ENCODE measurements at places on chromosomes 7 and 10.

GRCh38 chr10:34599026-34599795 is 215.9 kb downstream of the PARD3 start:
- H3K27ac ChIP-seq, result no peak overlapping the region
- H3K36me3 ChIP-seq, result no peaks in the 10 kb centered on the region
- no peaks in the 10 kb centered on the region for H3K4me1 ChIP-seq
- H3K27me3 ChIP-seq, result no peaks in the 10 kb centered on the region
- H3K4me3 ChIP-seq, result no peak overlapping the region

DNA sequence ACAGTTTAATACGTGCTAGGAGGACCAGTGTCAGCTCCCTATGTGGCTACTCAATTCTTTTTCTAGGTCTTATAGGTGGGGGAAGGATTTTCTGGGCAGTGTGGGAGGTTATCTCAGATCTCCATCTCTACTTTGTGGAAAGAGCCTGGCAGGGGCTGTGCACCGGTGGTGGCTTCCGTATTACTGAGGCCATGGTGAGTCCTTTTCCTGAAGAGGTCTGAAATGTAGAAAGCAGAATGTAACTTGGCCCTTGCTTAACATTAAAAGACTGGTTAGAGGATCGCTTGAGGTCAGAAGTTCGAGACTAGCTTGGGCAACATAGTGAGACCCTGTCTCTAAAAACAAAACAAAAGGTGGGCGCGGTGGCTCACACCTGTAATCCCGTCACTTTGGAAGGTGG is 2.7 kb upstream of the TPST1 start:
- H3K4me3 ChIP-seq, result no peak overlapping the region
- H3K4me1 ChIP-seq, result peaks cover 13% of the 10 kb centered on the region
- DNase-seq, result no peak
- no peak overlapping the region for H3K27ac ChIP-seq
- H3K36me3 ChIP-seq, result no peaks in the 10 kb centered on the region

DNA sequence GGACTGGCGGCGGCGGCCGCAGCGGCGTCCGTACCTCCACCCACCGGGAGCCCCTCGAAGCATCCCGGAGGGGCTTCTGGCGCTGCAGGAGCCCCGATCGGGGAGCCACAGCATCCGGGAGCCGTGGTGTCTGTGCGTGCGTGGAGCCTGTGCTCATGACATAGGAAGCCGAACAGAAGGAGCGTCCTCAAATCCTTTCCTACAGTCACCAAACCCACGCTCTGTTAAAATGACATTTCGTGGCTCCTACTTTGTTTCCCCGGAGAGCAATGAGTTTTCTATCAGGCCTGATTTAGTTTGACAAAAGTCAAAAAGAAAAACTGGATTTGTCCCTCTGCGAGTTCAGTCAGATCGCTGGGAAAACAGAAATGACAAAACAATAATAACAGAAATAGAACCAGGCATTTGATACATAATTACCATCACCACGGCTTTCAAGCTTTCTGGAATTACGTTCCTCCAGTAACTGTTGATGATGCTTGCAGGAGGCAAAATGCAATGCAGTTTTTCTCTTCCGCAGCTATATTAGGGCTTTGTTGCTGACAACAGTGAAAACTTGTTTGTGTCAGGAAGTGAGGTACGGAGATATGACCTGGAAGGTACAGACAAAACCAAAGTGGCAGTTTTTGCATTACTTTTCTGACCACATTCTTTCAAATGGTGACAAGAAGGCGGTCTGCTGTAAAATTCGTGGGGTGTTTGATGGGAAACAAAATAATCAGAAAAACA is 219.3 kb upstream of the MKLN1 start:
- DNase-seq, result no peak
- H3K27me3 ChIP-seq, result no peaks in the 10 kb centered on the region
- peaks cover 3% of the 10 kb centered on the region for H3K36me3 ChIP-seq
- peaks cover 50% of the 10 kb centered on the region for H3K4me1 ChIP-seq
- H3K4me3 ChIP-seq, result peak overlapping the region; percentile 97
- peak overlapping the region; percentile 100 for H3K27ac ChIP-seq

DNA sequence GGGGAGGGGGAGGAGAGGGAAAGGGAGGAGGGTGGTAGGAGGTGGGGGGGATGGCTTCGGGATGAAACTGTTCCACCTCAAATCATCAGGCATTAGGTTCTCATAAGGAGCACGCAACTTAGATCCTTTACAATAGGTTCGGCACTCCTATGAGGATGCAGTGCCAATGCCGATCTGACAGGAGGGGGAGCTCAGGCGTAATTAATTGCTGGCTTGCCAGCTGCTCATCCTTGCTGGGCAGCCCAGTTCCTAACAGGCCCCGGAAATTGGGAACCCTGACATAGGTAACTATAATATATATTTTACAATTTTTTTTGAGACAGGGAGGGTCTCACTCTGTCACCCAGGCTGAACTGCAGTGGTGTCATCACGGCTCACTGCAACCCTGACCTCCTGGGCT is 118.8 kb upstream of the SFMBT2 start:
- H3K4me3 ChIP-seq, result no peak overlapping the region
- H3K27ac ChIP-seq, result no peak overlapping the region
- no peaks in the 10 kb centered on the region for H3K4me1 ChIP-seq

DNA sequence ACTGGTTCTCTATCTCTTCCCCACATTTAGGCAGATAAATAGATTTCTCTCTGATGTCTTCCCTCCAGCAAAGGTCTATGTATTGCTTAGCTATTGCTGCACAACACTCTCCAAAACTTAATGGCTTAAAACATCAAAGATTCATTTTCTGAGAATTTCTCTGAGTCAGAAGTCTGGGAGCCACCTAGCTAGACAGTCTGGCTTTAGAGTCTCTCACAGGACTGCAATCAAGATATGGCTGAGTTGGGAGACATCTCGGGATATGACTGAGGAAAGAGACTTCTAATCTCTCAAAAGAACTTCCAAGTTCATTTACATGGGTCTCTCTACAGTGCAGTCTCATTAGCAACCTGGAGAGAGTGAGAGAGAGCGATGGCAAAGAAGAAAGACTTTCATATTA is 553.6 kb upstream of the GHITM start:
- no peaks in the 10 kb centered on the region for H3K27me3 ChIP-seq
- no peaks in the 10 kb centered on the region for H3K4me1 ChIP-seq
- no peak overlapping the region for H3K27ac ChIP-seq
- H3K4me3 ChIP-seq, result no peak overlapping the region

- no peaks in the 10 kb centered on the region for H3K27me3 ChIP-seq
- H3K27ac ChIP-seq, result no peak overlapping the region
- H3K4me3 ChIP-seq, result no peak overlapping the region
- no peak for DNase-seq
Measured at GRCh38 chr10:44205067-44205466, 179.8 kb downstream of the CXCL12 start.

DNA sequence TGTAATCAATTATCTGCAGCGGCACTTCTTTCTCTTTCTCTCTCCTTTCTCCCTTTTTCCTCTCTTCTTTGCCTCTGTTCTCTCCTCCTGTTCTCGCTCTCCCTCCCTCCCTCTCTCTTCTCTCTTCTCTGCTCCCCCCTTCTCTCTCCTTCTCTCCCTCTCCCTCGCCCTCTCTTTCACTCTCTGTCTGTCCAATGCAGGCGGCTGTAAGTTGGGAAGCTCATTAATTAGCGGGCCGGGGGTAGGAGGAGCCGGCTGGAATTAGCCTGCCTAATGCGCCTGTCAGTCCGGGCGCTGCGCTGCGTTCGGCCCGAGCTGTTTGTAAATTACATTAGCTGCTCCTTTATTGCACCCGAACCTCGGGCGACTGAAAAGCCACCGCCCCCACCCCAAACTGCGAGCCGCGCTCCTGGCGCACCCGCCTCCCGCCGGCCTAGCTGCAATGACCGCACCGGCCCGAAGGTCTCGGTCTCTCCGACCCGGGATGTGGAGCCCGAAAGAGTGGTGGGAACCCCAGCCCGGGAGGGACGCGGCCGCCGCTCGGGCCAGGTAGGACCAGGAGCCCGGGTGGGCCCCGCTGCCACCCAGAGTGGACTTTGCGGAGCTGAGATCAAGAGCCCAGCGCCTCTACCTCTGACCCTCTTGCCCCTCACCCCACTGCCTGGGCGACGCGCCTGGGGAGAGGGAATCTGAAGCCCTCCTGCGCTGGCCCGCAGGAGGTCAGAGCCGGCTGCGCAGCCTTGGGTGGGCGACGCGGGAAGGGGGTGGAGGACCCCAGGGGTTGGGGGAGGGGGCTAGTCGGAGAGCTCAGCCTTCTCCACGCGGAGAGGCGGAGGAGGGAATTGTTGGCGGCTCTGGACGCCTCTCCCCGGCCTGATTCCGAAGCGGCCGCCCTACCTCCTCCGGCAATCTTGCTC is at the start of gene LBX1:
Gene LBX1, minus strand, starts transcription at position 198 of the 917 bp plus-strand sequence. CDS start 648 bp downstream, outside the sequence.
- peaks cover 95% of the 10 kb centered on the region for H3K27me3 ChIP-seq
- H3K4me1 ChIP-seq, result peaks cover 50% of the 10 kb centered on the region
- no peak within 1 kb of the TSS for H3K27ac ChIP-seq
- H3K4me3 ChIP-seq, result peak within 1 kb of the TSS; percentile 15
- H3K36me3 ChIP-seq, result no peaks in the 10 kb centered on the region

DNA sequence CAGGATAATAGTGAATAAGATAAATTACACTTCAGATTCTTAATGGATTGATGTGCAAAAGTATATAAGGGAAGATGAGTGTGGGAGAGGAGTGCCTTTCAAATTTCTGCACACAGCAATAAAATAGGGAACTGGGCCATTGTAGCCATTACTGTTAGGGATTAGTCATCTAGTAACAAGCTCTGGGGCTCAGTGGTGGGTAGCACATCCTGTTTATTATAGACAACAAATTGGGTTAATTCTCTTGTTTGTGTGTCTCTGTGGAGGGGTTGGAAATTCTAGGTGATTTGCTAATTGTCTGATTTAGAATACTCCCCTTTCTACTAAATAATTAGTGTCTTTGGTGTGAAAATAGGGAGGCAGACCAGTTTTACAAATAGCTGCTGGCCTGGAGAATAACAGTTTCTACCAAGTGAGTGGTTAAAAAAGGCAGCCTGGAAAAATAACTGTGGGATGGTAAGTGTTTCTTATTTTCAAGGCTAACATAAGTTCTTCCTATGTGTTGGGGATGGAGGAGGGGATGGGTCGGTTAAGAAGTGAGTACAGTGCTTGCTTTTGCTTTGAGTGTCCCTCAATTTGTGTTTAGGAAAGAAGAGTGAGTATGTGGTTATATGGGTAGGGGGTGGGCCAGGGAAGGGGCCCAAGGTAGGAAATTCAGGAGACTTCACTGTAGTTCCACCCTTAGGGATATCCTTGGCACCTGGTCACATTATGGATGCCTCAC is 43.3 kb upstream of the TMEM248 start:
- no peaks in the 10 kb centered on the region for H3K36me3 ChIP-seq
- DNase-seq, result no peak
- H3K27ac ChIP-seq, result no peak overlapping the region

DNA sequence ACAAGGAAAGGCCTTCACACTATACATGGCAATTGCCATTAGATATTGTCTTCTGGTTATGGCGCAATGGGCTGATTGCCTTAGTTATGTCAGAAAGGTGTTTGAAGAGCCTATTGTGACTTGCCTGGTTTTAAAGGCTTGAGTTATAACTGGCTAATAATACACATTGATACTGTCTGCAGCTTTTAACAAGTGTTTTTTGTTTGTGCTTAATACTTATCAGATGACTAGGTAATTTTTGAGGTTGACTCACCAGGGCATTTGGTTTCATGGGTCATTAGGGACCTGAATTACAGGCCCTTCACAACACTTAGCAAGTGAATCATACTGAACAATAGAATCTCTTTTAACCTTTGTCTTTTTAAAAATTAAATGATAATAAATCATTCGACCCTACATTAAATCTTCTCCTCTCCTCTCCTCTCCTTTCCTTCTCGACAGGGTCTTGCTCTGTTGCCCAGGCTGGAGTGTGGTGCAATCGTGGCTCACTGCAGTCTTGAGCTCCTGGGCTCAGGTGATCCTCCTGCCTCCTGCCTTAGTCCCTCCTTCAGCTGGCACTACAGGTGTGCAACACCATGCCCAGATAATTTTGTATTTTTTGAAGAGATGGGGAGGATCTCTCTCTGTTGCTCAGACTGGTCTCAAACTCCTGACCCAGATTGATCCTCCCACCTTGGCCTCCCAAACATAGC is 196.3 kb downstream of the JCAD start:
- H3K36me3 ChIP-seq, result no peaks in the 10 kb centered on the region
- H3K4me3 ChIP-seq, result no peak overlapping the region
- no peaks in the 10 kb centered on the region for H3K27me3 ChIP-seq
- peaks cover 15% of the 10 kb centered on the region for H3K4me1 ChIP-seq

GRCh38 chr10:24381235-24382010 is 172.5 kb downstream of the KIAA1217 start:
- H3K4me3 ChIP-seq, result no peak overlapping the region
- no peak overlapping the region for H3K27ac ChIP-seq
- no peaks in the 10 kb centered on the region for H3K36me3 ChIP-seq
- H3K4me1 ChIP-seq, result peaks cover 4% of the 10 kb centered on the region
- no peaks in the 10 kb centered on the region for H3K27me3 ChIP-seq

DNA sequence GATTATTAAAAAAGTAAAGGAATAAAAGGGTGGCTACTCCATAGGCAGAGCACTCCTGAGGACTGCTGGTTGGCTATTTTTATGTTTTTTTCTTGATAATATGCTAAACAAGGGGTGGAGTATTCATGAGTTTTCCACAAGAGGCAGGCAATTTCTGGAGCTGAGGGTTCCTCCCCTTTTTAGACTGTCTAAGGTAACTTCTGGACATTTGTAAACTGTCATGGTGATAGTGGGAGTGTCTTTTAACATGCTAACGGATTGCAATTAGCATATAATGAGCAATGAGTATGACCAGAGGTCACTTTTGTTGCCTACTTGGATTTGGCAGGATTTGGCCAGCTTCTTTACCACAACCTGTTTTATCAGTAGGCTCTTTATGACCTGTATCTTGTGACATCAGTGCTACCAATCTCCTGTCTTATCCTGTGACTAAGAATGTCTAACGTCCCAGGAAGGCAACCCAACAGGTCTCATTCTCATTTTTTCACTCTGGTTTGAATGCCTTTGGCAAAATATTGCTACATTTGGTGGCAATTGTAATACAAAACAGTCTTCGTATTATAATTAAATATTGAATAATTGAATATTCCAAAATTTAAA is 587.8 kb upstream of the POM121L12 start:
- H3K27me3 ChIP-seq, result no peaks in the 10 kb centered on the region
- no peak overlapping the region for H3K4me3 ChIP-seq
- no peak for DNase-seq
- no peak overlapping the region for H3K27ac ChIP-seq
- no peaks in the 10 kb centered on the region for H3K36me3 ChIP-seq
- no peaks in the 10 kb centered on the region for H3K4me1 ChIP-seq

DNA sequence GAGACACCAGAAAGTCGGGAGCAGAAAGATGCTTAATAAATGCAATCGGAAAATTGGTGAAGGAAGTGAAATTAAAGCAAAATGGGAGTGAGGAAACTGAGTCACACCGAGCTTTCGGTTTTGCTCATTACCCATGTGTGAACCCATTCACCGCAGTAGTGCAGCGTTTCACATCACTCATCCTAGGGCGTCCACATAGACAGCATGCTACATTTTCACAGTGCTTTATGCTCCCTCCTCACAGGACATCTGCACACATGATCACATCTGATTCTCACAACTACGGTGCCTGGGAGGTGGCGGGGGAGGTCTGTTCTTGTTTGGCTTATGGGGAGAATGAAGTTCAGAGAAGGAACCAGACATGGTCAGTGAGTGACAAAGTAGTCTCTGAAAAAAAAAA is 36.6 kb upstream of the ATP6V0A4 start:
- DNase-seq, result no peak
- H3K27me3 ChIP-seq, result no peaks in the 10 kb centered on the region
- H3K4me1 ChIP-seq, result peaks cover 14% of the 10 kb centered on the region
- H3K36me3 ChIP-seq, result no peaks in the 10 kb centered on the region
- no peak overlapping the region for H3K4me3 ChIP-seq
- H3K27ac ChIP-seq, result no peak overlapping the region
